ENCODE measurements at places on chromosomes 7 and 10. TPM values are rescaled to one million over a fixed set of nuclear protein-coding genes. Genes with fewer than 3 reads are reported as not detected.

The ODAD2 gene
- total RNA-seq: 0.27 TPM

The ARPC1A gene
- total RNA-seq: 134 TPM

The LGI1 gene
- not detected for total RNA-seq

The OPN4 gene
- not detected for total RNA-seq

The LIPM gene
- total RNA-seq: not detected

The COL1A2 gene
- not detected for total RNA-seq

The TNS3 gene
- 87.3 TPM for total RNA-seq

The FAM25C gene
- 4.7 TPM for total RNA-seq

The ITGB8 gene
- 1.0 TPM for total RNA-seq

The SPOCK2 gene
- 0.42 TPM for total RNA-seq

The FMC1 gene
- 30.8 TPM for total RNA-seq
